ENCODE measurements at places on chromosomes 4 and X. TPM values are rescaled to one million over a fixed set of nuclear protein-coding genes. Genes with fewer than 3 reads are reported as not detected.

DNA sequence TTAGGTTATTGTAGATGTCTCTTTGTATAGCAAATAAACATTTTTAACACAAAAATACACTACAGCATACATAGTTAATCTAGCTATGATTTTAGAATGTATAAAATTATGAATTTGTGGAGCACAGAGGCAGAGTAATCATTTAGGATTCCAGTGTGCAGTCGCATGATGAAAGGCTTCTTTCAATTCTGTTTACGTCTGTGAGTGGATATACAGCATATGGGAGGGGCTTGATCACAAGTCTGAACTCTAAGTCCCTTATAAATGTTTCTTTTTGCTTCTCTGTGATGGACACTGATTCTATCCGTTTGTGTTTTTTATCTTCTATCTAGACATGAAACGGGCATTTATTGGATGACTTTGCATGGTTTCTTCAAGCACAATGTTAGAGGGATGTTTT, 1239.6 kb upstream of the AGA start:
- DNase-seq: no peak

SATL1 gene
- 0.06 TPM for total RNA-seq

DNA sequence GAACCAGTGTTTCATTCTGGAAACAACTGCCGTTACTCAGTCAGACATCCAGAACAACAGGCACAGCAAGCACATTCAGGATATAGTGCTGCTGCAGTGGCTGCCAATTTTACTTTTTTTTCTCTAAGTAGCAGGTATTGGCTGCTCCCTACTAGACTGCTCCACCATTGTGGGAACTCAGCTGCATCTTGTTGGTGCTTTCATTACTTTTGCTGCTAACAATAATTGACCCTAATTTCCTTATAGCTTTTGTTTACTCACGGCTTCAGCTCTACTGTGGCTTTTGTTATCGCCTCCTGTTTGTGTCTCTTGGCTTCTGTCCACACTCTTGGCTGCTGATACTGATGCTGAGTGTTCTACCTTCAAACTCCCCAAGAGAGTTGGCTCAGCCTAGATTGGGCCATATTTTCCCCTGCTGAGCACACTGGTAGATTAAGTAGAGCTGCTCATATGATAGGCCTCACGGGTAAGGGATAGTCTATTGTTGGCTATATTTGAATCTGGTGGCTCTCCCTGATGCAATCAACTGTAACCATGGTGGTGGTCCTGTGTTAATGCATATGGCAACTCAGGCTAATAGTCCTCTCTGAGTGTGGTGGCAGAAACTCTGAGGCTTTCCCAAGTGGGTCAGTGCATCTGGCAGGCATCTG, 44.5 kb upstream of the IL2 start:
- peak; percentile 54 for DNase-seq

- DNase-seq: no peak
These were observed 5.2 kb upstream of the KLF8 start for GRCh38 chrX:56226980-56227379.

DNA sequence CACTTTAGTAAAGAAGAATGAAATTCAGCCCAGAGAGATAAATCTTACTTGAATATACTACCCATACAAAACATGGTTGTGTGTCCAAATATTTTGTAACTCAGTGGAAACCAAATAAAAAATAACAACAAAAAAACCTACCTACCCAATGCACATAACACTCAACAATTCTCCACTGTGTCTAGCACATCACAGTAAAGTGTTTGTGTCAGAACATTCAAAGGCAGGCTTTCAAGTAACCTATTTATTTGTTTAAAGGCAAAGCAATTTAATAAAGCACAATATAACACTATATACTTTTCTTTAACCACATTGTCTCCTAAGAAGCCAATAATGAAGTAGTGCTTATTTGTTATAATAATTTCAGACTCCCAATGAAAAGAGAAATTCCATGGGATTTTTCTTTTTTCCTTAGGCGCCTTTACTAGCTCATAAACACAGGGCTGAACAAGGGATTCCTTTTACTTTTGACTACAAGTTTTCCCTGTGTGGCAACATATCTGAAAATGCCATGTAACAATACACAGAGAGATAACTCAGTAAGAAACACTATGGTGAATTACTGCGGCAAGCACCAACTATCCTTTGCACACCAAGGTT, 13.7 kb downstream of the RASGEF1B start:
- no peak for DNase-seq

DNA sequence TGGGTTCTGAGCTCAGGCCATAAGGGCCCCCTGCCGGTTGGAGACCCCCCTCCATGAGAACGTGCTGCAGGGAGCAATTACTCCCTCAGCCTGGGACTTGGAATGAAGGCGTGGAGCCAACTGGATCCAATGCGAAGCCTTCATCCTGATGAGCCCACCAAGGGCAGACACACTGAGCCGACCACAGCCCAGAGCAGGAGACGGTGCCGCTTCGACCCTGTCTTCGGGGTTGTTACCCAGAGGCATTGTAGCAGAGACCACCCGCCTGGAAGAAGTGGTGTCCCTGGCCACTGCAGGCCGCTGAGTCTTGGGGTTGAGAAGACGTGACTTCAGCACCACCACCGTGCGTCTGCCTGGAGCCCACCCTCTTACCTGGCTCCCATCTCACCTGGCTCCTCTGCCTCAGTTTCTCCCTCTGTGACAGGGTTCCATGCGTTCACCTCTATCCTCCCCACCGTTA, 7.0 kb upstream of the NKX1-1 start:
- no peak for DNase-seq

DNA sequence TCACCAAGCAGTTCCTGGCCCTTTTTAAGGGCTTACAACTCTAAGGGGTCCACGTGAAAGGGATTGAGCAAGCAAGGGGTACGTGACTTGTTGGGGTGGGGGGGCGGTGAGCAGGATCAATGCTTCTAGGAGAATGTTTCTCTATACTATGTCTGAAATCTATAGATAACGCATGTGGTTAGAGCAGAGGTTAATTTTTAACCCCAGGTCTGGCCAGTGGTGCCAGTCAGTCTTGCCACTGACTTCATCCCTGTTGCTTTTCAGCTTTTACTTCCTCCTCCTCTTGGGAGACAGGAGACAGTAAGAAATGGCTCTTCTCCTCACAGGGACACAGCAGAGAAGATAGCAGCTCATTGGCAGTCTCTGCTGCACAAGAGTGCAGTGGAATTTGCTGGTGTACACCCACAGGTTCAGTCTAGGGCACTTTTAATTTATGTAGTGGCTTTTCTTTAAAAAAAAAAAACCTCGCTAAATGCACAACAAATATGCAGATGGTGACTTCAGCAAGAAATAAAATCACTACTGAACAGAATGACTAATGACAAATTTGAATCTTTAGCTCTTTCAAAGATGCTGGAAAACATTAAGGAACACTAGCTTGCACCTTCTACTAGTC, 190.5 kb downstream of the CCNG2 start:
- DNase-seq: no peak

DNA sequence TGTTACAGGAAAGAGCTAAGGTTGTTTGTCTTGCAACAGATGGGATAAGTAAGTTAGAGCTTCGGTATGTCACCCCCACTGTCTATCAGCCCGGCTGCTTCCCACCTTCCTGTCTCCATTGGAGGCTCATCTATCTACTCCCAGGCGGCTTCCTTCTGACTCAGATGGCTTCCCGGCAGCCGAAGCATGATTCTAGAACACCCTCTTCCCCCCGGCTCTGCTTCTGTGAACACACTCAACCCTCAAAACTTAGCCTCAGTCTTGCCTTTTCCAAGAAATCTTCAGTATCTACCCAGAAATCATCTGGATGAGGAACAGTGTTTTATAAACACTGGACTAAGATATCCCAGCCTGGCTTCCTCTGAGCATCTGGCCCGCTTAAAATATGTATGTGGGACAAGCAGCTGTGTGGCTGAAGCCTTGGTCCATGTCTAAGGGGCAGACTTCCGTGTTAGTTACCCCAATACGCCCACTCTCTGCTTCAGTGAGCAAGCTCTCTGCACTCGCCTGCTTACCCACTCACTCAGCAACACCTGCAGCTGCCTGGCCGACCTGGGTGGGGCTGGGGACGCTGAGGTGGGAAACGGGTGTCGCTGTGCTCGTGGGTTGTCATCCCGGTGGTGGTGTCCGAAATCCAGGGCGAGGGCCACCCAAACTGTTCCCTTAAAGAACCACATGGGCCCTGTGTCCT, 12.0 kb upstream of the SLC2A9 start:
- DNase-seq: no peak

GRCh38 chr4:55967376-55967775, 18.6 kb downstream of the CEP135 start:
- no peak for DNase-seq

GAGE12F gene
- not detected for total RNA-seq

CFAP99 gene
- total RNA-seq: not detected

GRCh38 chr4:19657856-19658255, 593.8 kb upstream of the SLIT2 start:
- no peak for DNase-seq

DNA sequence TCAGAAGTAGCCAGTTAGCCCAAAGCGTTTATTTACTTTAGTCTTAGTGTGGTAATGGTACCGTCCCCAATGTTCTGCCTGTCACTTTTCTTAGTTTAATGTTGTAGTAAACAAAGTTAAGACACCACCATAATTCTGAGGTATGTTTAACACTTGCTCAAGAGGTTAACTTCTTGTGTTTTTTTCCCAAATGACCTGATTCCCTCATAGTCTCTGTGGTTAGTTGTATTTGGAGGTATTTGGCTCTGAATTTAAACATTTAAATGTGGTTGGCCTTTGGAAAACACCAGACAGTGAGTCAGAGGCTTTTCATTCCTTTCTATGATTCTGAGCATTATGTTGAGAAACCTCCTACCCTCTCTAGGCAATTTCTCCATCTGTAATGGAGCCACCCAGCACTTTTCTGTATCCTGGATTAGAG, 47.9 kb downstream of the CXCL1 start:
- DNase-seq: no peak

SH3D19 gene
- 79.8 TPM for total RNA-seq

- DNase-seq: no peak
These were observed 42.7 kb downstream of the ABLIM2 start for GRCh38 chr4:8115916-8116315.

DNA sequence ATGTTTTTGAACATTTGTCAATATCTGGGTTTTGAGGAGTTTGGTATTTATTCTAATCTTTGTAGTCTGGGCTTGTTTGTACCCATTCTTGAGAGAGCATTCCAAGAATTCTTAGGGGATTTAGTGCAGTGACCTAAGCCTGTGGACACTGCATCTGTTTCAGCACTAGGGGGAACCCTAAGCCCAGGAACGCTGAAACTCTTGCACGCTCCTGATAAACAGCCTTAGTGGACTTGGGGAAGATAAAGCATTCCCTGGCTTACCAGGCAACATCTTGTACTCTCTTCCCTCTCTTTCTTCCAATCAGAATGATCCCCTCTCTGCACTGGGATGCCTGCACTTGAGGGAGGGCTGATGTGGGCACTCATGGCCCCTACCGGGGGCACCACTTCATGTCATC, 654.9 kb upstream of the HTR2C start:
- peak; percentile 20 for DNase-seq

DNA sequence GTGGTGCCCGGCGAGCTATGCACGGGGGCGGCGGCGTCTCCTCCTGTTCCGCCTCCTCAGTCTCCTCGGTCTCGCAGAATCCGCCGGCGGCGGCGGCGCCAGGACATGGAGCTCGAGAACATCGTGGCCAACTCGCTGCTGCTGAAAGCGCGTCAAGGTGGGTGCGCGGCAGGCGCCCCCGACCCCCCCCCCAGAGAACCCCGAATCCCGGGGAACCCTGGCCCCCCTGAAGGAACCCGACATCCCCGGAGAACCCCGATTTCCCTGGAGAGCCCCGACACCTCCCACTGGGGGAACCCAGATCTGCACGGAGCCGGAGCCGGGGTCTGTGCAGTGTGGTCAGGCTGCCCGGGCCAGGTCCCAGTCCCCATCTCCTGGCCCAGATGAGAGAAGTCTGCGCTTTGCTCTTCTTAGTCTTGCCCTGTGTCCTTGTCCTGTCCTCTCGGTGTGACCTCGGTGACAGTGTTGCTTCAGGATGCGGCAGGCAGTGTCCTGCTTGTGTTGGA, 648 bp downstream of the GRK4 start:
- no peak for DNase-seq

- no peak for DNase-seq
These were observed 17.7 kb downstream of the IL15 start for GRCh38 chr4:141654098-141654497.

- DNase-seq: no peak
These were observed 1.5 kb downstream of the FRMPD3 start for GRCh38 chrX:107450823-107451509.

MSN gene
- total RNA-seq: 816 TPM

PF4V1 gene
- total RNA-seq: not detected

- no peak for DNase-seq
These were observed 147.1 kb downstream of the FAT4 start for GRCh38 chr4:125461676-125462363.

DNA sequence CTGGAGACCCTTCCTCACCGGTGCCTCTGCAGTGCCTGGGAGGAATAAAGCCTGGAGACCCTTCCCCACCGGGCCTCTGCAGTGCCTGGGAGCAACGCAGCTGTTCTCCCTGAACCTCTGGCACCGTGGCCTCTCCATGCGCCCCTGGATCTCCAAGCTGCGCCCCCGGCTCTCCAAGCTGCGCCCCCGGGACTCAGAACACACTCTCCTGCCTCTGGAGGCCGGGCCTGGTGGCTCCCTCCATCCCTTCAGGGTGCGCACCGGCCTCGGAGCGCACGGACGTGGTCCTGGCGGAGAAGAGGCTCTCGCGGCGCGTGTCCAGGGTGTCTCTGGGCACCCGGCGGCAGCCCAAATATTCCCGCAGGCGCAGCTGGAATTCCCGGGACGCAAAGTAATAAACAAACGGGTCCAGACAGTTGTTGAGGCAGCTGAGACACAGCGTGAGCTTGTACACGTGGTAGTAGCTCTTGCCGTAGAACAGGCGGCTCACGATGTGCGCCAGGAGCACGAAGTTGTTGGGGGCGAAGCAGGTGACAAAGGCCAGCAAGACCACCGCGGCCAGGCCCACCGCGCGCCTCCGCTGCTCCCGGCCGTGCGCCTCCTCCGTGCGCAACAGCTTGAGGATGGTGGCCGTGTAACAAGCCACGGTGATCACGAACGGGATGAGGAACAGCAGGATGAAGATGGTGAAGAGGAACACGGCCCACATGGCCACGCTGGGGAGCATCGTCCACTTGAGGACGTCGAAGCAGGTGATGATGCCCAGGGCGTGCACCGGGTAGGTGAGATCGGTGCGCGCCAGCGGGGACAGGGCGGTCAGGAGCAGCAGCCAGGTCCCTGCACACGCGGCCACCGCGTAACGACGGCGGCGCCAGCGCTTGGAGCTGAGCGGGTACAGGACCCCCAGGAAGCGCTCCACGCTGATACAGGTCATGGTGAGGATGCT, 12.8 kb upstream of the ASMTL start:
- no peak for DNase-seq

RAB9A gene
- 33.5 TPM for total RNA-seq

ART3 gene
- total RNA-seq: 1.2 TPM

DNA sequence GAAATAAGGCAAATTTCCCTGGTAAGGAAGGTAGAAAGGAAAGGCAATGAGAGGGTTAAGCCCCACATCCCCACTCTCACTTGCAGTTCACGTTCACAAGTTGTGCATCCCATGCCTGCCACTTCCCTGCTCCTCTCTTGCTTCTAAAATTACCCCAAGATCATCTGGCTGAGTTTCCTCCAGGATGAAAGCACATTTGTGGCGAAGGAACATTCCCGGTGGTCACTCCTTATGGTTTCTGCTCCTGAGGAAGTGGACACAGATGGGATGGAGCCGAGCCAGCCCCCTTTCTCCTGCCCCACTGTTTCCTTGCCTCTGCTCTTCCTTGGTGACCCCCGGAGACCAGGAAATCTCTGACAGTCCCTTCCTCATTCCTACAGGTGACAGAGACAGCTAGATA, 37.5 kb downstream of the SPINK2 start:
- no peak for DNase-seq

GRCh38 chr4:151624626-151625565, 135.9 kb downstream of the GATB start:
- no peak for DNase-seq

- DNase-seq: no peak
These were observed 28.9 kb downstream of the NSD2 start for GRCh38 chr4:1900087-1900433.
